ENCODE measurements at places on chromosomes 2 and 18. TPM values are rescaled to one million over a fixed set of nuclear protein-coding genes. Genes with fewer than 3 reads are reported as not detected.
A peak's percentile ranks its signal among the peaks of the same experiment; 100 is the strongest.

- H3K4me1 ChIP-seq = peaks cover 36% of the 10 kb centered on the region
- no peak overlapping the region for H3K27ac ChIP-seq
- H3K4me3 ChIP-seq = no peak overlapping the region
- H3K36me3 ChIP-seq = no peaks in the 10 kb centered on the region
- no peaks in the 10 kb centered on the region for H3K27me3 ChIP-seq
- peak; percentile 72 for DNase-seq
Observed at GRCh38 chr2:172864182-172864581, 128.5 kb downstream of the RAPGEF4 start.

- H3K27ac ChIP-seq = no peak overlapping the region
- H3K27me3 ChIP-seq = no peaks in the 10 kb centered on the region
- no peak overlapping the region for H3K4me3 ChIP-seq
- H3K4me1 ChIP-seq = no peaks in the 10 kb centered on the region
- H3K36me3 ChIP-seq = no peaks in the 10 kb centered on the region
Observed at GRCh38 chr2:112724591-112725525, 4.0 kb downstream of the NT5DC4 start.

DNA sequence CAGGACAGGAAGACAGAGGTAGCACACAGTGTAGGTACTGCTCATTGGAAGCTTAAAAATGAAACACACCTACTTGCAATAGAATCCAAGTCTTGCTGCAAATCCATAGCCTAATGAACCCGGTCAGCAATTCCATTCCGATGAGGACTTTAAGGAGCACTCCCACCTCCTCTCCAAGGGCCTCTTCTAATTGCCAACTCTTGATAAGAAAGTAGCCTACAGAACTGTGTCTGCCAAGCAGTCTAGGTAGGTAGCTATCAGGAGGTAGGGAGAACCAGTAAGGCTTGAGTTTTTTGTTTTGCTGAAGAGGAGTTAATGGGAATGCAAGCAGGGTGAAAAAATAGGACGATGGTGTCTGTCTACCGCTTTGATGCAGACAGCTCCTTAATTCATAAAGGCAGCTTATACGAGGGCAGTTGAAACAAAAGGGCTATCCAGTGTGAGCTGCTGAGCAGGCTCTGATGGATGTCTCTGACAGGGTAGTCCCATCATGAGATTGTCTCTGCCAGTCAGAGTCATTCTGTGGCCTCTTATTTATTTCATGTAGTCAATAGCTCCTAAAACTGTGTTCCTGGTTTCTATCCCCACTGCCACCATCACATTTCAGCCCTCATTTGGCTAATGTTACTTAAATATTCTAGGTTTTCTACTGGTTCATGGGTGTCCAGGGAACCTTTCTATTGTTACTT lies 155.6 kb upstream of the DNMT3A start:
- H3K4me1 ChIP-seq = no peaks in the 10 kb centered on the region
- H3K27me3 ChIP-seq = no peaks in the 10 kb centered on the region
- no peaks in the 10 kb centered on the region for H3K36me3 ChIP-seq
- H3K4me3 ChIP-seq = no peak overlapping the region
- H3K27ac ChIP-seq = no peak overlapping the region
- no peak for DNase-seq

Gene CYP27C1
- total RNA-seq = not detected

- no peaks in the 10 kb centered on the region for H3K27me3 ChIP-seq
- DNase-seq = no peak
- H3K27ac ChIP-seq = no peak overlapping the region
- H3K4me3 ChIP-seq = no peak overlapping the region
- H3K36me3 ChIP-seq = no peaks in the 10 kb centered on the region
Observed at GRCh38 chr2:62354771-62355561, 151.0 kb downstream of the TMEM17 start.

GRCh38 chr2:239275847-239276831 lies 124.7 kb downstream of the HDAC4 start:
- H3K4me3 ChIP-seq = no peak overlapping the region
- H3K4me1 ChIP-seq = no peaks in the 10 kb centered on the region
- no peaks in the 10 kb centered on the region for H3K36me3 ChIP-seq
- peak overlapping the region; percentile 78 for H3K27ac ChIP-seq
- peak; percentile 88 for DNase-seq

DNA sequence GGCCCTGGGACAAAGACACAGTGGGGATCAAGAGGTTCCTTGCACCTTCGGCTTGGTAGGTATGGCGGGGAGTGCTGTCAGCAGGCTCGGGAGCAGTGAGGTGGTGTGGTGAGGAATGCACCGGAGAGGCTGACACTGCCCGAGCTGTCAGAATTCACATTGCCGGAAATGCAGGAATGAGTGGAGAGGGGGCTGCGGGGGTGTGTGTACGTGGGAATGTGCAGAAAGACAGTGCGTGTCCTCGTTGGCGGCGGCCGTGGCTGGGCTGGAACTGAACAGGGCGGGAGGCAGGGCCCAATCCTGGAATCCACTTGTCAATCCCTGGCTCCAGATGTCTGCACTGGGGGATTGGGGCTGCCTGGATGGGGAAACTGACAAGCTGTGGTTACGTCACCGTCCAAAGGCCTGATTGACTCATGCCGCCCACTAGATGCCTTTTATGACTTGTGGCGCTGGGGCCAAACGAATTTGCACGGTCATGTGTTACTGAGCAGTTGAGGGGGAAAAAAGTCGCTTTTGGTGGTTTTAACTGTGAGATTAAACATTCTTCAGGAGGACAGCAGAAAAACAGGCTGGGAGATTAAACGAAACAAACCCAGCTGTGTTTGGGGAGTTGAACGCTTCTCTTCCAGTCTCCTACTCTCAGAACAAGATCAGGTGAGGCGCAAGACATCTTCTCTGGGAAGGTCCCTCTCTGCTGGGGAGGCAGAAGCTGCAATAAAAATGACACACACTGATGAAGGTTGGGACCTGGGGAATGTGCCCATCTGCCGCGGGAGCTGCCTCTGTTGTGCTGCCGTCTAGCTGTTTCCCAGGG lies 189.4 kb upstream of the GLI2 start:
- no peaks in the 10 kb centered on the region for H3K36me3 ChIP-seq
- H3K27ac ChIP-seq = peak overlapping the region; percentile 74
- no peak overlapping the region for H3K4me3 ChIP-seq
- H3K4me1 ChIP-seq = no peaks in the 10 kb centered on the region
- DNase-seq = peak; percentile 90
- H3K27me3 ChIP-seq = no peaks in the 10 kb centered on the region

Gene SLC39A10
- 8.5 TPM for total RNA-seq

GRCh38 chr2:226439337-226439736 lies 360.3 kb downstream of the IRS1 start:
- no peaks in the 10 kb centered on the region for H3K4me1 ChIP-seq
- no peak for DNase-seq
- H3K36me3 ChIP-seq = no peaks in the 10 kb centered on the region
- no peak overlapping the region for H3K4me3 ChIP-seq

DNA sequence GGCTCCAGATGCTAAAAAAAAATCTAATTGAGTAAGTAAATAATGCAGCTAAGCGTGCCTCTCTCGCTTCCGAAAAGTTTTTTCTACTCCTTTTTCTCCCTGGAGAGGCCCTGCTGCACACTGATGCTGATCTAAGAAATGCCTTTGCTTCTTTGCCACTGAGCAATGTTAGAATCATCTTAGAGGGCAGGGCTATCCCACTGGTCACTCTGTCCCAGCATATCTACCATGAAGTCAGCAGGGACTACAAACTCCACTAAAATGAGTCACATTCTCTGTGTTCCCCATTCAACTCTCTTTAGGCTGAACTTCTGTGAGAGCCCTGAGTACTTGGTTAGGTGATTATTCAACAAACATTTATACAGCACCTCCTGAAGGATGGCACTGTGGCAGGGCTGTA lies 127.6 kb upstream of the LYPD1 start:
- H3K4me1 ChIP-seq = no peaks in the 10 kb centered on the region
- no peak overlapping the region for H3K27ac ChIP-seq
- no peak for DNase-seq
- H3K27me3 ChIP-seq = no peaks in the 10 kb centered on the region
- no peaks in the 10 kb centered on the region for H3K36me3 ChIP-seq

Gene LINC00305
- not detected for total RNA-seq

DNA sequence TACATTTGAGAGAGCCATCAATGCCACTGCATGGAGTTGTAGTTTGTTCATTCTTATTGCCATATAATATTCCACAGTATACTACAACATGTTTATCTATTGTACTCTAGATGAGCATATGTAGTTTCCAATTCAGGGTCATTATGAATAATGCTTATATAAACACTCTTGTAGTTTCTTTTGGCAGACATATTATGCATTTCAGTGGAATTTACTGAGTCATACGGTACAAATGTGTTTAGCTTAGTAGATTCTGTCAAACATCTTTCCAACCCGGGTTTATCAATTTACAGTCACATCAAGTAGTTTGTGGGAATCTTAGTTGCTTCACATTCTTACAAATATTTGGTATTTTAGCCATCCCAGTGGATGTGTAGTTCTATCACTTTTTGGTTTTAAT lies 161.1 kb downstream of the KCNH7 start:
- H3K27ac ChIP-seq = no peak overlapping the region
- DNase-seq = no peak
- no peaks in the 10 kb centered on the region for H3K4me1 ChIP-seq
- H3K27me3 ChIP-seq = no peaks in the 10 kb centered on the region
- no peak overlapping the region for H3K4me3 ChIP-seq

GRCh38 chr2:176637486-176638166 lies 368.4 kb downstream of the MTX2 start:
- H3K4me1 ChIP-seq = no peaks in the 10 kb centered on the region
- H3K36me3 ChIP-seq = no peaks in the 10 kb centered on the region
- peak overlapping the region; percentile 54 for H3K4me3 ChIP-seq
- peak overlapping the region; percentile 32 for H3K27ac ChIP-seq
- no peak for DNase-seq

- no peaks in the 10 kb centered on the region for H3K4me1 ChIP-seq
- peak overlapping the region; percentile 94 for H3K27ac ChIP-seq
- H3K4me3 ChIP-seq = peak overlapping the region; percentile 95
- no peak for DNase-seq
- no peaks in the 10 kb centered on the region for H3K36me3 ChIP-seq
- no peaks in the 10 kb centered on the region for H3K27me3 ChIP-seq
Observed at GRCh38 chr18:56637176-56637575, 1.2 kb downstream of the TXNL1 start.

DNA sequence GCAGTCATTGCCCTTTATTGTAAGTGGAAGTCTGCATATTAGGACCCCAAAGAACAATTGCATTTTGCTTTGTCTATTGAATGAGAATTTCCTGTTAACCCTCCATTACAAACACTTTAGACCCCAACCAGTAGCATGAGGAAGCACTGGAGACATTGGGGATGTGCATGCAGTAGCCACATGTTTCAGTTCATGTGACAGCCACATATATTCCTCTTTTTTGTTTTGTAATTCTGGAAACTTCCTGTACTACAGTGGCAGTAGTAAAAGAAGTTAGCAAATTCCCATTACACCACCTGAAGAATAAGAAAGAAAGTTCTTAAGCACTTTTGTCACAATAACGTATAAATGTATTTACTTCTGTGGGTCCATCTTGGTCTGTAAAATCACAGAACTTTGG lies 281.1 kb upstream of the SLC14A2 start:
- H3K27me3 ChIP-seq = no peaks in the 10 kb centered on the region
- no peak overlapping the region for H3K4me3 ChIP-seq
- H3K36me3 ChIP-seq = no peaks in the 10 kb centered on the region

Gene NPHP1
- total RNA-seq = 3.1 TPM

DNA sequence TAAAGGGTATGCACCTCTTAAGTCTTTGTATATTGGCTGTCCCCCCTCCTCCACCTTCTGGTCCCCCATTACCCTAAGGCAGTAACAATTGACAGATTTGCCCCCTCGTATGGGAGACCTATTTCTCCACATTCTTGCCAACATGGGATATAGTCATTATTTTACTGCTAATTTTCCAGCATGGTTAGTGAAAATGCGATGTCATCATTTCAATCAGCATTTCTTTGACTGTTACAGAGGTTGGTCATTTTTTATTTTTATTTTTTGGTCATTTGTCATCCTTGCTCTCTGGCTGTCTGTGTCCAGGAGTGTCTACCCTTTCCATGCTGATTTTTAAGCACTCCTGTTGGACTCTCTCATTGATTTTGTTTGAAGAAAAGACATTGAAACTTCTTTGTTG lies 45.4 kb upstream of the SPP2 start:
- no peak for DNase-seq
- H3K36me3 ChIP-seq = no peaks in the 10 kb centered on the region
- H3K27ac ChIP-seq = no peak overlapping the region
- no peaks in the 10 kb centered on the region for H3K4me1 ChIP-seq
- no peak overlapping the region for H3K4me3 ChIP-seq

DNA sequence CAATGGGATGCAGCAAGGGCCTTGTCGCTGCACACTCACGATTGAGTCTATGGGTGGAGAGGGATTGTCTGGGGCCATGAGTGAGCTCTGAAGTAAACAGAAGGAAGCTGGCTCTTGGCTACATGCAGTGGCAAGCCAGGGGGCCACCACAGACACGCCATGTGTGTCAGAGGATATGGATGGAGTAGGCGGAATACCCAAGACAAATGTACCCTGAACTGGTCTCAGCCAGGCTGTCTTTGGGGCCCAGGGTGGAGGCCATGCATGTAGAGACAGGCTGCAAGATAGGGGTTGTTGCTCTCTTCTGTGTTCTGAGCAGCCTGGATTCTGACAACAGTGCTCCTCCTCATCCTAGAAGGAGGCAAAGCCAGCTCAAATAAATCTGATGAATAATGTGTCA lies 24.0 kb upstream of the ITGA6 start:
- H3K27ac ChIP-seq = peak overlapping the region; percentile 58
- H3K27me3 ChIP-seq = no peaks in the 10 kb centered on the region
- H3K4me1 ChIP-seq = no peaks in the 10 kb centered on the region
- DNase-seq = no peak

DNA sequence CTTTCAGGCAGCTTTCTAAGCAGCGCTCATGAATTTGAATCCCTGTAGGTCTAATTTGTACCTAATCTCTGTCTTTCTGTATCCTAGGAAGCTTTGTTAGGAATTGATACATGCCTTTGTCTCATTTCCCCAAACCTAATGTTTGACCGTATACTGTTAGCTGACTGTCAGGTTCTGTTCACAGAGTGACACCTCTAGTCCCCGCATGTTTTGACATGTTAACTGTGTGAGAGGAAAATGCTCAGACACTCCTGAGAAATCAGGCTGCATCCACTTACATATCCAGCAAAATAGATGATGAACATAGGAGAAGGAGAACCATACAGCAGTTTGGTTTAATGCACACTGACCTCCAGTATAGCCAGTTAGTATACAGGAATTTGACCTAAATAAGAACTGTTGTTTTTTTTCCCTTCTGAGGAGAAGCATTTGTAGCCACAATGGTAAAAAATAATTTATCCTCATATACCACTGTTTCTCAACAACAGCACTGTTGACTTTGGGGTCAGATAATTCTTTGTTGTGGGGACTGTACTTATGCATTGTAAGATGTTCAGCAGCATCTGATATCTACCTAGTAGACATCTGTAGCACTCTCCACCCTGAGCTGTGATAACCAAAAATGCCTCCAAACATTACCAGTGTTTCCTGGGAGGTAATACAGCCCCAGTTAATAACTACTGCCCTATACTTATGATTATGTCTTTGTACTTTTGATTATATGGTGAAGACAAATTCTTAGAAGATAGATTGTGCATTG lies 130.9 kb downstream of the NCOA1 start:
- H3K4me3 ChIP-seq = no peak overlapping the region
- DNase-seq = no peak
- no peaks in the 10 kb centered on the region for H3K36me3 ChIP-seq
- no peak overlapping the region for H3K27ac ChIP-seq
- no peaks in the 10 kb centered on the region for H3K27me3 ChIP-seq
- peaks cover 9% of the 10 kb centered on the region for H3K4me1 ChIP-seq

- H3K4me3 ChIP-seq = no peak overlapping the region
- peaks cover 86% of the 10 kb centered on the region for H3K36me3 ChIP-seq
- no peaks in the 10 kb centered on the region for H3K27me3 ChIP-seq
- H3K4me1 ChIP-seq = no peaks in the 10 kb centered on the region
Observed at GRCh38 chr2:186503827-186504606, 18.0 kb downstream of the ZC3H15 start.

Gene KLHL29
- total RNA-seq = 2.0 TPM

- no peak overlapping the region for H3K4me3 ChIP-seq
- H3K27ac ChIP-seq = no peak overlapping the region
- no peaks in the 10 kb centered on the region for H3K27me3 ChIP-seq
- H3K4me1 ChIP-seq = peaks cover 11% of the 10 kb centered on the region
Observed at GRCh38 chr18:57534511-57534909, 52.0 kb downstream of the FECH start.
